ENCODE measurements at places on chromosomes 12 and 14. TPM values are rescaled to one million over a fixed set of nuclear protein-coding genes. Genes with fewer than 3 reads are reported as not detected.

GRCh38 chr14:30134936-30135335 is 207.3 kb upstream of the PRKD1 start:
- ATAC-seq = no peak

The KRT1 gene
- total RNA-seq = not detected

The CLEC12A gene
- total RNA-seq = 0.66 TPM

- no peak for ATAC-seq
These were observed 1.9 kb downstream of the RESF1 start for GRCh38 chr12:31961137-31961536.

GRCh38 chr14:88838015-88838414 is 13.6 kb downstream of the TTC8 start:
- ATAC-seq = no peak

The KRT75 gene
- not detected for total RNA-seq

GRCh38 chr12:123067654-123068053 is 83.2 kb downstream of the PITPNM2 start:
- ATAC-seq = no peak

- ATAC-seq = no peak
These were observed 49.9 kb downstream of the OTX2 start for GRCh38 chr14:56760164-56760914.

The YBX3 gene
- total RNA-seq = 283 TPM

DNA sequence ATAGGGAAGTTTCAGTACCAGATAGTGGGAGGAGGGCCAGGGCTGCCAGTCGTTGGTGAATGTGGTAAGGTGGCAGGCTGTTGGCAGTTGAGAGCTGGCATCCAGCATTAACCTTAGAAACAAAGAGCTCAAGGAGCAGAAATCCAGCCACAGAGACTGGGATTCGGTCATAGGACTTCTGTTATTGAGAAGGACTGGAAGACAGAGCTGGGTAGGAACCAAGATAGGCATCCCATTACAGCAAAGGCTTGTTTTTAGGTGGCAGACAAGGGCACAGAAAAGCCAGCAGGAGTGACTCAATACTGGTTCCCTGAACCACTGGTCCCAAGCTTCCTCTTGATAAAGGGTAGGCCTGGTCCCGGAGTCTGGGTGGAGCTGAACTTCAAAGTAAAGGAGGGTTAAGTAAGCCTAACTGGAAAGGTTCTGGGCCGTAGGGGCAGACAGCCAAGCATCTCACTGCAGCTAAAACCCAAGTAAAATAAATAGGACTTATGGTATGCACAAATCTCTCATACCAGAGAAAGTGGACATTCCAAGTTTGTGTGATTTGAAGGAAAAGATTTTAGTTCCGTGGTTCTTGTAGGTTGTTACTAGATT is 147.9 kb downstream of the ETV6 start:
- ATAC-seq = no peak

The PTHLH gene
- total RNA-seq = 0.47 TPM

DNA sequence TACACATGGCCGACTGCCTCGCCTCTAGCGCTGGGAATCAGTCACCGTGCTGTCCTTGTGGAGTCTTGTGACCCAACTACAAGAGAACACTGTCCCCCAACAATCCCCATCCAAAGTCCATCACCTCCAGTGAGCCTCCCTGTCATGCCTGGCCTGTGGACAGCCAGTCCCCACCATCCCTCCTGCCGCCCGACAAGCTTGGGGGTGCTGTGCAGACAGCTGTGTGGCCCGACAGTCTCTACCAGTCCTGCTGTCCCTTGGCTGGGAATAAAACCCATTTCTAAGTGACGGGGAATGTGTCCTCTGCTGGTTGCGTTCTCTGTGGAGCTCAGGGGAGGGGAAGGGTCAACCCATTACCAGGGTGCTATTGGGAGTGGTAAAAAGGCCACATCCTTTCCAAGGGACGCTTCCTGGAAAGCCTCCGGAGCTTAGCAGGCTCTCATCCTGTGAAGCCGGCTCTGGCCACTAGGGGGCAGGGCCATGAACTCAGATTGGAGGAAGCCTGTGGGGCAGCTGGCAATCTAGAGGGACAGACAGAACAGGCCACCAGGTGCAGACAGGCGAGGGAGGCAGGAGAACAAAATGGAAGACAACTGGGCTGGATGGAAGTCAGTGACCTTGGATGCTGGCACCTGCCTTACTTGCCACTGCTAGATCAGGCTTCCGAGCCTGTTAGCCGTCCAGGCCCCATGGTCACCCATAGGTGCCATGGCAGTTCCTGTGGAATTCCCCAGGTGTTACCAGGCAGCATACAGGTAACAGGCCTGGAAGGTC is 12.0 kb upstream of the BLTP3B start:
- ATAC-seq = peak; percentile 44
